Right kidney (tissue), 9 donors: ENCODE measurements at places on chromosomes 3 and 15.

DNA sequence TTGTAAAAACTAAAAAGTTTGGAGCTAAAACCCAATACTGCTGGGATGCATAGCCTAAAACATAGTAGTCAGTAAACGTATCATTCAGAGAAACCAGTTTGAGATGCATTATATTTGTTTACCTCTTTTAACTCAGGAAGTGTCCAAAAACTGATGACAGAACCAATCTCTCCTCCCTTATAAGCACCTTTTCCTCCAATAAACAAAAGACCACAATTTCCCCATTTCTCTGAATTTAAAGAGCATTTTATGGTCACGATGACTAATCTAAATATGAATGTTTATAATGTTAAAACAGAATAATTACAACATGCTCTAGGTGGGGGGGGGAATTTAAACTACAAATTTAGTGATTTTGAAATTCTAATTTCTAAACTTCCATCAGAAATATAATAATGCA, 58.5 kb downstream of the CEP63 start:
- no peak for DNase-seq

- no peak for DNase-seq
Measured at GRCh38 chr3:193928354-193929209, 207.4 kb upstream of the HES1 start.

DNA sequence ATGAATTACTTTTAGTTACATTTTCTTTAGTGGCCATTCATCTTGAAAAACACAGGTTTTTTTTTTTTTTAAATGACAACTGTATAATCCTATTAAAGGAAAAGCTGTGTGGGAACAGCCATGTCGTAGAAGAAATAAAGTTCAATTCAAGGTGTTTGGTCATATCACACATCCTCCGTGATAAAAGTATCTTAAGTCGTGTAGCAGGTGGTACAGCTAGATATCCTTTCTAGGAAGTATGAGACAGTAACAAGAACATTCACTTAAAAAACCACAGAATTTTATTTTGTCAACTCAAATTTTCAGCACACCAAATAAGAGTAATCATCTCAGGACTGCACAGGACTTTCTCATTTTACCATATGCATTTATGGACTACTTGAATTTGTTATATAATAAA, 16.1 kb downstream of the ZDHHC23 start:
- no peak for DNase-seq

GRCh38 chr3:63240381-63240902, 37.7 kb upstream of the SYNPR start:
- no peak for DNase-seq

GRCh38 chr3:52524752-52525679, 8.6 kb downstream of the NT5DC2 start:
- no peak for DNase-seq

- no peak for DNase-seq
Measured at GRCh38 chr15:58457466-58457965, 25.7 kb downstream of the LIPC start.

DNA sequence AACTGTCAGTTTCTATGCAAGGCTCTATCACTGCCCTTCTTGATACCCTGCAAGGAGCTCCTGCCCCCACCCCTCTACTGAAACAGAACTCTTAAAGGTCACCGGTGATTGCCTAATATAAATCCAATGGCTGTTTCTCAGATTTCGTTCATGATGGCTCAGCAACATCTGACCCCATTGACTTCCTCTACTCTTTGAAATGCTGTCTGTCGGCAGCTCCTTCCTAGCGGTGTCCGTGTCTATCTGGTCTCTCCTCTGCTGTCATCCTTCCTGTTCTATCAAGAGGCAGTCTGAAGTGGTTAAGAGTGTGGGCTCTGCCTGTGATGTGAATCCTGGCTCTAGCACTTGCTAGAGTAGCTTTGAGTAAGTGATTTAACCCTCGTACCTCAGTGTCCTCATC, 5.5 kb downstream of the TMEM266 start:
- no peak for DNase-seq

DNA sequence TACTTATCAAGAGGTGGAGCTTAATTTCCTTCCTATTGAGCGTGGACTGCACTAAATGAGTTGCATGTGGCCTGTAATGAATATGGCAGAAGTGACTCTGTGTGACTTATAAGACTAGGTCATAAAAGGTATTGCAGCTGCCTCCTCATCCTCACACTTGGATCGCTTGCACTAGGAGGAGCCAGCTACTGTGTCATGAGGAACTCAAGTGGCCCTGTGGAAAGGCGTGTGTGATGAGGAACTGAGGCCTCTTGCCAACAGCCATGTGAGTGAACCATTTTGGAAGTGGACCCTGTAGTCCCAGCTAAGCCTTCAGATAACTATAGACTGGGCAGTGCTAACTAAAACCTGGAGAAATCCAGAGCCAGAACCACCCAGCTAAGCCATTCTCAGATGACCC, 7.1 kb upstream of the SLC30A4 start:
- DNase-seq = no peak

- no peak for DNase-seq
Measured at GRCh38 chr15:73873889-73874511, 636 bp downstream of the TBC1D21 start.

DNA sequence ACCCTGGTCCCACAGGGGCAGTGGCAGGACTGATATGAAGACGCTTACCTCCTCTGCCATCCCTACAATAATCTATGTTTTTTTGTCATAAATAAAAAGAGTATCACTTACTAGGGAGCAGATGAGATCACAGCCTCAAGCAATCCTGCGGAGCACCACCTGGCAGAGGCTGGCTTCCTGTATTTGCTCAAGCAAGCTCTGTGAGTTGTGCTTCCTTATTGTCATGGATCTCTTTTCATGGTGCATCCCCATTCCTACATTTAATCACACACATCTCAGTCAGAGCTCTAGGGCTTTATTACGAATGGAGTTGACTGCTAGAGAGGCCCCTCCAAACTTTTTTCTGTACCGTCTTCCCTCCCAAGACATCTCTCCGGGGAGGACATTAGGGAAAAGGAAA, 186.0 kb downstream of the UBE2E2 start:
- DNase-seq = no peak

- DNase-seq = no peak
Measured at GRCh38 chr15:61503383-61503969, 274.4 kb upstream of the RORA start.

GRCh38 chr15:99620178-99620577, 54.4 kb downstream of the MEF2A start:
- no peak for DNase-seq

GRCh38 chr3:134511500-134511899, 25.6 kb downstream of the CEP63 start:
- DNase-seq = no peak

DNA sequence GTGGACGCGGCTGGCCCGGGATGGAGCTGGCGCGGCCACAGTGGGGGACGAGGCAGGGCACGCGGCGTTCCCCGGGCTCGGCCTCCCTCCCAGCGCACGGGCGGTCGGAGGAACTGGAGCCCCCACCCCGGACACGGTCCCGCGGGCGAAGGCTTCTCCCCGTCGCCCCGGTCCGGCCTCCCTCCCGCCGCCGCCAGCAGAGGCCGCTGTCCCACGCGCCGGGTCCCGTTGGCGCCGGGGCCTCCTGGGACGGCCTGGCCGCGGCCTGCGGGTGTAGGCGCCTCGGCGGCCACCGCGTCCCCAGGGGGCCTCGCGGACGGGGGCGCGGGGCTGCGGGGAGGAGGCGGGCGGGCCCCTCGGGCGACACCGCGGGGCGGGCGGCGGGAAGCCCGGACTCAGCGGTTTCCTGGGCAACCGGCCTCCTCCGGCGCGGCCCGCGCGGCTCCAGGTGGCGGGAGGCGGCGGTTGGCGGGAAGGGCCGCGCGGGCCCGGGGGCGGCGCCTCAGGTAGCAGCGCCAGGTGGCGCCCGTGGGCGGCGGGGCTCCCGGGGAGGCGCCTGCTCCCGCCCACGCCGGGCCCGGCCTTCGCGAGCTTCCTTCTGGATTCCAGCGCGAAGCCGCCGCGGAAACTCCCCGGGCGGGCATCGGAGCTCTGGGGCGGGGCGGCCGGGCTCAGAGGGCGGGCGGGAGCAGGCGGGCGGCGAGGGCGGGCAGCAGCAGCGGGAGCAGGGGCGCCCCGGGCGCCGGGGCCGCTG, 26.7 kb downstream of the MELTF start:
- DNase-seq = no peak

DNA sequence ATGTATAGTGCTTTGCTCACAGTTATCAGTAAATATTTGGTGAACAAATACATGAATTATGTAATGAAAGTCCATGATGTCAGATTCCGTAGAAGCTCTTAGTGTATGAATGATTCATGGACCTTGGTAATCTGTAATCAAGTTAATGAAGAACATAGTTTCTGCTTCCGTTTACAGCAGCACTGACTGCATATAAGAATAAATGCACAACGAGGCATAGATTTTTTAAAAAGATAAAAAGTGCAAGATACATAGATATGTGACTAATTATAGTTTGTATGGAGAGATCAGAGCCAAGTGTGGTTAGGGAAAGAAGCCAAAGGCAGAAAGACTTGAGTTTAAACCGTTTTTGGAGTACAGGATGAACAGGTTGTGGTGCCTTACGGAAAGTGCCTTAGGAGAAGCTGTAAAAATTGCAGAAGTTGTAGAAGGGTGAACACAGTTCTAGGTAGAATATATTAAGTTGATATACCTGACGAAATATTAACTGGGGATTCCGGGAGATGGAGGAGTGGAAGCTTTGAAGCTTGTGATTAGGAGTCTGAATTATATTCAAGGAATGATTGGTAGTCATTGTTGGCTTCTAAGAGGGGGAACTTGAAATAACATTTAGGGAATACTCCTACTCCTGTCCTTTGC, 293.1 kb downstream of the NLGN1 start:
- no peak for DNase-seq

GRCh38 chr3:112974178-112974517, 755 bp downstream of the CD200R1 start:
- DNase-seq = no peak

GRCh38 chr15:99131441-99132023, 26.7 kb downstream of the SYNM start:
- DNase-seq = no peak

GRCh38 chr15:77513226-77513625, 92.5 kb downstream of the HMG20A start:
- DNase-seq = no peak

- no peak for DNase-seq
Measured at GRCh38 chr15:70664494-70664893, 98.9 kb downstream of the UACA start.

DNA sequence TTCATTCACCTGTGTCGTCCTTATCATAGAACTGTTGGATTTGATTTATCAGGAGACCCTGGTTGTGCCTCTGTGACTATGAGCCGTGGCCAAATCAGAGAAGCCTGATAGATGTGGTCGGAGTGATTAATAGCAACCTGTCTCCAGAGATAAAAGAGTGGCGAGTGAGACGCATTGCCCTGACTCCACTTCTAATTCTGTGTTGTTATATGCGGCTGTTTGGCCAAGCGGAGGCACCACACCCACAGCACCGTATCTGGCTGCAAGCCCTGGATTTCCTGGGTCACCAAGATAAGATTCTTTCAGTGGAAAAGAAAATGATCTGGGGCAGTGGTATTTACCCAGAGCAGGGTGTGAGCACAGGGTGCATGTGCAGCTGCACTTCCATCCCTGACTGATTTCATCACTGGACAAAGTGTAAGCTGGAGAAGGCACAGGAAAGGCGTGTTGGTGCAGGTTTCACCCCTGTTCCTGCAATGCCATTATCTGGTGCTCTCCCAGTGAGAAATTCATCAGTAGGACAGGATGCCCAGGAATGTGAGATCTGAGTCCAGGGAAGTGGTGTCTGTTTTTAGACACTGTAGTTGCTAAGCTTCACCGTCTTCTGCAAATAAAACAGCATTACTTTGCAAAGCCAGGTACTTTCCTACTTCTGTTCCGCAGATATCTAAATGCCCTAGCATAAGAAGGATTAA, 84.6 kb downstream of the CD47 start:
- DNase-seq = peak; percentile 13

DNA sequence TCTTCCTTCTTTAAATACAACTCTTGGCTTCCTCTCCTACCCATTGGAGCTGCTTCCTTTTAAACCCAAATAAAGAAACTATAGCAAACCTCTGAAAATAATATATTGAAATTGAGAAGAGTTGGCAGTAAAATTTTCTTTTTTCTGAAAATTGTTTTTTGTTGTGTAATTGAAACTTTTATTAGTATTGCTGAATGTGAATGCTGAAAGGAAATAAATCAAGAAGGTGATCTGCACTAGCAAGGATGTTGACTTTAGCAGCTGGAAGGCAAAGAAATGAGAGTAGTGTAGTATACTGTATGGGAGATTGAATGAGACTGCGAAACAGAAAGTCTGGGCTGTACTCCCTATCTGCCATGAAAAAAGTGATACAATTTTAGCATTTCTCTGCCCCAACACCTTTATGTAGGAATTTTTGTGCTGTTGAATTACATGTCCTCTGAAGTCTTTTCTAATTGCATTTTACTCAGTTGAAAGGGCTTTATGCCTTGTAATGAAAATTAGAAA, 166.3 kb downstream of the DOCK3 start:
- DNase-seq = no peak

GRCh38 chr3:23726811-23727548, 78.8 kb upstream of the UBE2E1 start:
- DNase-seq = no peak

DNA sequence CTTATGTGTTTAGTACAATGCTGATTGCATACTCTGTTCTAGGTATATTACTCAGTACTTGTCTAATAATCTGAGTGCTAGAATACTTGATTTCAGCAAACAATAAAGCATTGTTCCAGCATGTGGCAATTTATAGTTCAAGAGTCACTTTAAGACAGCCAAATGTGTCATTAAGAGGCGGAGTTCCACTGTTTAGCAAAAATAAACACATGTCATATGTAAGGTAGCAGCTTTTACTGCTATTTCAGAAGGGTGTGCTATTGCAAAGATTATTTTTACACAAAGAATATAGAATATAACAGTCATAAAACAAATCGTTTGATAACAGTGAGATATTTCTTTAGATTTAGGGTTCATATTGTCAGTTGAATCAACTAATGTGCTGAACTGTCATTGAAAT, 358.7 kb downstream of the TUSC7 start:
- DNase-seq = no peak

GRCh38 chr3:30640851-30641250, 34.5 kb downstream of the TGFBR2 start:
- no peak for DNase-seq

DNA sequence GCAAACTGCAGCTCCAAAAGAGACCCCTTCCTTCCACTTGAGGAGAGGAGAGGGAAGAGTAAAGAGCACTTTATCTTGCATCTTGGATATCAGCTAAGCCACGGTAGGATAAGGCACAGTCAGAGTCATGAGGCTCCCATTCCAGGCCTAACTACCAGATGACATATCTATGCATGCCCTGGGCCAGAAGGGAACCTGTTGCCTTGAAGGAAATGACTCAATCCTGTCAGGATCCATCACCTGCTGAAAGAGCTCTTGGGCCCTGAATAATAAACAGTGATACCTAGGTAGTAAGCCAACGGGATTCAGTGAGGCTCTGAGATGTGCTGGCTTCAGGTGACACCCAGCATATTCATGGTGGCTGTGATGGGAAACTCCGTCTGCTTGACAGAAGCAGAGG, 118.5 kb upstream of the EPHA3 start:
- DNase-seq = no peak

DNA sequence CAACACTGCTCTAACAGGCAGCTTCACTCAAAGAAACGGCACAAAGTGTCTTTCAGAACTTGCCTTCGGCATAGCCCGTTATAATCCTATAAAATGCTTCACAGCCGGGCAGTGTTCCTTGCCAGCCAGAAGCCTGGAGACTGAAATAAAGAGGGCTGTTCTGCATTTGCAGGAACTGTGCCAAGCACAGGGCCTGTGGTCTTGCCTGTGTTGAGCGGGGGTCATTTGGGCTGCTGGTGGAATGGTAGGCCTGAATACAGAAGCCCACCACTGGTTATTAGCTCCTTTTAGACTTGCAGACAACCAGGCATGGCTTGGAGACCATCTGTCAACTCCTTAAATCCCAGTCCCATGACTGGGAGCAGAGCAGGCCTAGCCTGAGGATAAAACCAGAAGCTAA, 4.7 kb upstream of the ARHGEF3 start:
- no peak for DNase-seq
